DND-41 (cell line): ENCODE measurements at places on chromosomes 5 and 9.

DNA sequence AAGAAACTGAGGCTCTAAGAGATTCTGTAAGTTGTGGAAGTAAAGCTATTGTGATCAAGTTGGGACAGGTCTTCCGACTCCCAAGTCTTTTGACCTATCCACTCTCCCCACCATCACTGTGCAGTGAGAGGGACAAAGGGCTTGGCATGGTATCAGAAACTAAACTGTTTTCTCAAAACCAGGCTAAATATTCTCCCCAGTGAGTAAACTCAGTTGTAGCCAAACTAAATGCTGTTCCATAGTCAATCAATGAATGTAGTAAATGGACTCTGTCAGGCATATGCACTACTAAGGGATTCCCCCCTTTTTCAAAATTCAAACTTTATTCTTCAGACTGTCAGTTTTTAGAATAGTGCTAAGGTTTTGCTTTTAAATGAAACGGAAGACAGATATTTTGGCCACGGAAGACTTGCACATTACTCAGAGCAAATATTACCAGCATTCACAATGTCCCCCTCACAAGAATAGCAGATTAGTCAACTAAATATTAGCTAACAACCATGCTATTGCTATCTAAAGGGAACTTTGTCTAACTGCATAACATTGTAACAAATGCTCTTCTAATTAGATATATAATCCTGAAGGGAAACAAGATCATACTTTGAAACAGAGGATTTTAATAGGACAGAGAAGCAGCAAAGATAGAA, 7.1 kb downstream of the PRKAA1 start:
- no peak for DNase-seq

DNA sequence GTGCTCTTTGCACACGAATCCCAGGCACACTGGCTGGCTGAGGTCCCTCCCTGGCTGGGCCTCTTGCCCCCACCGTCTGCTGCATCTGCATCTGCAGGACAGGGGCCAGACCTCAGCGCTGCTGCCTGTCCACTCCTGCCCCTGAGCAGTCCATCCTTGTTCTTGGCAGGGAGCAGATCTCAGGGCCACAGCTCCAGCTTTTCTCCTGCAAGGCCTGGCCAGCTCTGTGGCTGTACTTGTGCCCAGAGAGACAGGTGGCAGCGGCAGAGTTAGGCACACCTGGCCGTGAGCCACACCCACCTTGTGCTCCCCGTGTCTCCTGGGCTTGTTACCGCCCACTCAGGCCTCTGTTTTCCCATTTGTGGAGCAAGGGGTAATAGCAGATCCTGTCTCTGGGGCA, 13.9 kb downstream of the NEK6 start:
- no peak for DNase-seq

- DNase-seq, result no peak
These were observed 69.9 kb downstream of the C9orf57 start for GRCh38 chr9:71990466-71990865.

DNA sequence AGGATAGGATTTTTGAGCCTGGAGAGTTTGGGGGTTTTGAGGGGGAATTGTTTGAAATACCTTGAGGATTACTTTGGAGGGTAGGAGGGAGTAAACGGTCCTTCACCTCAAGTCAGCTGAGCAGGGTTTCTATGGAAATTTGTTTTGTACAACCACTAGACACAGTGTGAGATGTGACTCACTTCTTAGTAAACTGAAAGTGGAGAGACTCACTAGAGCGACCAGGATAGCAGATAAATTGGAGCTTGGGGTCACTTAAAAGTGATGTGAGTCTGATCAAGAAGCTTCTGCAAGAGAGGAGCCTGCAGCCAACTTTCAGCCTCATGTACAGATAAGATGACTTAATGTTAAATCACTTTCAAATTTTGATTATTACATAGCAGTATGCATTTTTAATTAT, 1945.9 kb upstream of the NUDT12 start:
- DNase-seq, result no peak

GRCh38 chr5:93281980-93282772, 298.8 kb downstream of the NR2F1-AS1 start:
- no peak for DNase-seq

DNA sequence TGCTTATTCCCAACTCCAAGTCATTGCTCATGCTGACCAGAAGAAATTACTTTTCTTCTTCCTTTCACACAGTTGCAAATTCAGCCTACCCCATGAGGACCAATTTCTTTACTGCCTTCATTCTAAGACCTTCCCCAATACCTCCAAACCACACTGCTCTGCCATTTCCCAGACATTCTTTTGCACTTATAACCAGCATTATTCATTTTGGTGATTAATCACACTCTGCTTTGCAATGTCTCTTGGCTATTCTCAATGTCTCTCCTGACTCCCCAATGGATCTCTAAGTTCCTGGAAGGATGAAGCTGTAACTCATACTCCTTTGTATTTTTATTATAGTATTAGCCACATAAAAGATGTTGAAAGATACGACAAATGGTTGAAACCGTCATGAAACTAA, 105.7 kb upstream of the RANBP3L start:
- no peak for DNase-seq

- DNase-seq, result no peak
These were observed 195.2 kb downstream of the KCTD16 start for GRCh38 chr5:144365885-144366284.

GRCh38 chr5:113093558-113093957, 117.0 kb downstream of the DCP2 start:
- no peak for DNase-seq
